ENCODE measurements at places on chromosomes 7 and 10.

GRCh38 chr7:455110-455928 lies 64.3 kb downstream of the PDGFA start:
- DNase-seq, result no peak

- no peak for DNase-seq
Measured at GRCh38 chr10:16440396-16441133, 3.8 kb downstream of the PTER start.

DNA sequence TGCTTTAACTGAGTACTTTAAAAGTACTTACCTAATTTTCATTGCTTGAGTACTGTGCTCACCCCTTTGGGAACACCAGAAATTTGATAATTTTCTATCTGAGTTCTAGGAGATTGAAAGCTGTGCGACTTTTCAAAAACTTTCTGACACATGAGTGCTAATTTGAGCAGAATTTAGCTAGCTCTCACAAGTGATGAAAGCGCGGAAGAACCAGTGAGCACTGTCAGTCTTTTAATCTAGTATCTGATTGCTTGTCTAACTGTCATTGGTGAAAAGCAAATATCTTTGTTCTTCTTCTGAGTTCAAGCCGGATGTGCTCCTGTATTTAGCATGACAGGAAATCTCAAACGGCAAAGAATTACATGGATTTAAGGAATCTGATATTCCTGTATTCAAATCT lies 899.4 kb downstream of the CNTNAP2 start:
- DNase-seq, result no peak

- DNase-seq, result no peak
Measured at GRCh38 chr10:86690231-86690630, 21.9 kb downstream of the LDB3 start.

- DNase-seq, result peak; percentile 35
Measured at GRCh38 chr10:132540456-132540855, 2.9 kb downstream of the INPP5A start.

GRCh38 chr7:46542076-46542475 lies 621.0 kb upstream of the IGFBP3 start:
- DNase-seq, result no peak

- DNase-seq, result no peak
Measured at GRCh38 chr7:137753948-137754851, 92.6 kb downstream of the DGKI start.

- no peak for DNase-seq
Measured at GRCh38 chr10:96610817-96611216, 24.0 kb upstream of the TM9SF3 start.

DNA sequence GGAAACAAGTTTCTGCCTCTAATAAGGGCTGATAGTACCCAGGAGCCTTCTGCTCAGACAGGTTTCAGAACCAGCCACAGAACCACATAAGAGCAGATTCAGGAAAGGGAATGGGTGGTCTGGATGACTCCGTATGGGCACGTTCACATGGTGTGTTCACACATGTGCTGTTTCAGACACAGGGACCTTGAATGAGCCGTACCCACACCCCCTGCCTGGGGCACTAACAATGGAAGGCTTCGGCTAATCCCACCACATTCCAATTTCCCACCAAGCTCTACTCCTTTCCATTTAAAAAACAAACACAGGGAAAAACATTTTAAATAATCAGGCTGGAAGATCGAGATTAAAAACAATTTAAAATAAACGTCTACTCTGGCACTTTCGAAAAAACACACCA lies 217.3 kb downstream of the GRID1 start:
- DNase-seq, result no peak

GRCh38 chr7:156560075-156560474 lies 80.5 kb upstream of the RNF32 start:
- no peak for DNase-seq

DNA sequence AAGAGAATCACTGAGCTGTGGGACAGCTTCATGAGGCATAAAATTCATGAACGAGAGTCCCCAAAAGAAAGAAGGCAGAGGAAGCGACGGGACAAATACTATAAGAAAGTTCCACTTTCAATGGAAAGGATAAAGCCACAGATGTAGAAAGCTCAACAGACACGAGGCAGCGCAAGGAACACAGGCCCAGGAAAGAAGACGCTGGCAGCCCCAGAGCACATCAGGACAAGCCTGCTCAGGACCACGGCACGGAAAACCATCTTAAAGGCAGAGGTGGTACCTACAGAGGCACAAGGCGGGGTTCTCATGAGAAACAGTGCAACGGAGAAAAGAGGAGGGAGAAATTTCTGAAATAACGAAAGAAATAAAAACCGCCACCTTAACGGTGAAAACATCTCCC lies 273.4 kb downstream of the MAD1L1 start:
- DNase-seq, result no peak

DNA sequence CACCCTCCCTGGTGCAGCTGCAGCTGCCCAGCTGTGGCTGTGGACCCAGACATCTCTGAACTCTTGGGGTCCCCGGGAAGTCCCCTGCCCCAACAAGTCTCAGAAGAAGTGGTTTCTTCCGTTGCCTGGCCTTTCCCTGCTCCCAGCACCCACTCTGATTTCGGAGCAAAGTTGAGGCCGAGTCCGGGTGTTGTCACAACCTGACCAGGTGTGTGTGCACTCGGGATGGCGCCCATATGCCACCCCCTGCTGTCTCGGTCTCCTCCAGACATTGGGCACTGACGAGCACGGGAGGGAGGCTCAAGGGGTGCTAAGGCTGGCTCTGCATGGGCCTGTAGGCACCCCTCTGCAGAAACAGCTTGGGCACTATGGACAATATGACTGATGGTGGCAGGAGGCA lies 1055.3 kb downstream of the REEP3 start:
- no peak for DNase-seq

DNA sequence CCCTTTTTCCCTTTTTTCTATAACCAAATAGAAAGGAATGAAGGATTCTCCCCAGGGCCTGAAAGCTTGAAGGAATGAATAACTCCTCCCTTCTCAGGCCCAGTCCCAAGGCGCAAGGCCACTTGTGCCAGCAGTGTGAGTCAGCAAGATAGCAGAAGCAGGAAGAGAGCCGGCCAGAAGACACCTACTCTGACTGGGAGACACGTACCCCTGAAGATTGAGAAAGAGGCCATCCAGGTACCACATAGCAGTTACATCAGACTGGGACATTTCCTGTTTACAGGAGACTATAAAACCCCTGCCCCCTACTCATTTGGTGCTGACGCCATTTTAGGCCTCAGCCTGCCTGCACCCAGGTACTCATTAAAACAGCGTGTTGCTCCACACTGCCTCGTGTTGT lies 65.5 kb downstream of the LRRC17 start:
- peak; percentile 18 for DNase-seq

DNA sequence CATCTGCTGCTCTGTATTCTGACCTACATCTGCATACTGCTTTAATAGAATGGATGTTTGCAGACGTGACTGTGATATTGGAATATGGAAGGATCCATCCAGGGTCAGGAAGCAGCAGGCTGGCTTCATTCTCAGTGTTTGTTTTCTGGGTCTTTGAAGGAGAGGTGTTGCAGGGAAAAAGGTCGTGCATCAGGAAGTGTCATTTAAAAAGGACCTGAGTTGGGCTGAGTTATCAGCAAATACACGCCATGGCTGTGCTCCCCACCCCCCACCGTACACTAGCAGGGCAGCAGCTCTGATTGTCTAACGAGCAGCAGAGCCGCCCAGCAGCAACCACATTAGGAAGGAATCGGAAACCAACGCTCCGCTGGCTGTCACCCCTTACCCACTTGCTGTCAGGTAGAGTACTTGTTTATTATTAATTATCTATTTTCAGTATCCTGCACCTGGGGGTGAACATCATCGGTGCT lies 63.1 kb upstream of the STEAP1B start:
- no peak for DNase-seq

DNA sequence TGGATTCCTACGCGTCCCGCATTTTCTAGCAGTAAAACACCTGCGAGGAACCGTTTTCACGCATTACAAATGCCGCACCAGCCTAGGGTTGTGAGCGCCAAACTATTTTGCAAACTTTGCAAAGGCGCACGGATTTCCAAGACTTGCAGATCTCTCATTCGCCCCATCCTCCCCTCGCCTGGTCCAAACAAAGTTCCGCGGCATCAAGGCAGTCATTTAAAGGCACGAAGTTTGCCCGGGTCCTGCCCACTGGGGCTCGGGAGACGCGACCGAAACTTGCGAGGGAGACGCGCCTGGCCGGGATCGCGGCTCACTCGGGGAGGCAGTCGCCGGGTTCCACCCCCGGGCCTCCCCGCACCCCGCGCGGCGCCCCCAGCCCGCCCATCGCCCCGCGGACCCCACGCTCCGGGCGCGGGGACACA lies 613 bp downstream of the USP6NL start:
- no peak for DNase-seq

- DNase-seq, result no peak
Measured at GRCh38 chr7:143924851-143925250, 10.2 kb upstream of the OR2F2 start.

GRCh38 chr7:51316262-51316665 lies 345 bp downstream of the COBL start:
- no peak for DNase-seq

GRCh38 chr10:70441895-70442309 lies 421 bp upstream of the NODAL start:
- DNase-seq, result no peak

DNA sequence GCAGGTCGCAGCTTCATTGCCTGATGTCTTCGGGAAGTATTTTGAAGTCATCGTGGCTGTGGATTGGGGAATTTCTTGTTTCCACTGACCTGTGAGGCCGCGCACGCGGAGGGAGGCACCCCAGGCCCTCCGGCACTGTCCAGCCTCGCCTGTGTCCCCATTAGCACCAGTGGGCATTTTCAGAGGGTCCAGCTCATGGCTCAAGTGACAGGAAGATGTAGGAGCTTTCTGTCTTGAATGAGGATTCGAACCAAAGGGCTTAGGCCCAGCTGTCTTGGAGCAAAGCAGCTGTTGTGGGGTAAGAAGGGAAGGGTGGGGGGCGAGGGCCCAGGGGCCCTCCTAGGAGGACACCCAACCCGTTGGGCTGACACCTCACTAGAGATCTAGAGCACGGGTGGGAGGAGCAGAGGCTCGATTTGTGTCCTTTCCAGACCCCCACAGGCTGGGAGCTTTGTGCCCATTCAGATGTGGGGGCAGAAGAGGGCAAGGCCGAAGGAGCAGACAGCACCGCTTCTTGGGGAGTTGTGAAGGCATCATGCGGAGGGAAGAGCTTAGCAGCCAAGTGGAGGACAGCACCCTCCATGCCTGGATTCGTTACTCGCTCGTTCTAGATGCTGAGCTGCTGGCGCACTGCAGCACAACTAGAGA lies 914 bp downstream of the ZNF37A start:
- no peak for DNase-seq

DNA sequence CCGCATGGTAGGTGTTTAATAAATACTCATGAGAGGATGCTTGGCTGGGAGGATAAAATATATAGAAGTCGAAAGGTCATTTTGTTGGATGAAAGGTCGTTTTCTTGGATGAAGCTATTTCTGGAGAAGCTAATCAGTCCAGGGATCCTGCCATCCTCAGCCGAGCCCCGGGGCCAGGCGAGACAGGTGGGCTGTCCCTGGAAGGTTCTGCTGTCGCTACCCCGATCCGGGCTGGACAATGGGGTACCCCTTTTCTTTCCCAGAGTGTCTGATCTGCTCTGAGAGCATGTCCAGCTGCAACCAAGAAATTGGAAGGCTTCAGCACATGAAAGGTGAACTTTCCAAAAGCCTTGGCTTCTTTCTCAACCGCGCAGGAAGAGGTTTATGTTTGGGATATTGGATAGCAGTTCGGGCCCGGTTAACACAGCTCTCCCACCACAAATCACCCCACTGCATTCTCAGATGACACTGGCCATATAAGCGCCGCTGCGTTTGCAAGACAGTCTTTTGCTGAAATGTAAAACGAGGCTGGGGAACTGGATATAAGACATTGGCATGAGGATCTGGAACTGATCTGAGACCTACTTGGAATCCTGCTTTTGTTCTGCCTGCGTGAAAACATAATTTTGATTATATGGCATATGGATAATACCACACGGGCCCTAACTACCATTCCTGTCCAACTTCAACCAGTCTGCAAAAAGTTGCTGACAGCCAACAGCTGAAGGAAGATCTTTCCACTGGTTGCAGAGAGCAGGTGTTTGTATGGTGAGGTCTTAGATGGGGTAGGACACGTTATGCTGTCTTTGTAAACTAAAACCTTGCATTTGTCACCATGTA lies 31.2 kb upstream of the MSRB2 start:
- DNase-seq, result no peak

GRCh38 chr7:135251496-135252391 lies 18.1 kb downstream of the STRA8 start:
- no peak for DNase-seq

- DNase-seq, result no peak
Measured at GRCh38 chr10:84237199-84238051, 3.9 kb downstream of the LRIT1 start.

GRCh38 chr7:158102897-158103296 lies 484.7 kb downstream of the PTPRN2 start:
- DNase-seq, result no peak

DNA sequence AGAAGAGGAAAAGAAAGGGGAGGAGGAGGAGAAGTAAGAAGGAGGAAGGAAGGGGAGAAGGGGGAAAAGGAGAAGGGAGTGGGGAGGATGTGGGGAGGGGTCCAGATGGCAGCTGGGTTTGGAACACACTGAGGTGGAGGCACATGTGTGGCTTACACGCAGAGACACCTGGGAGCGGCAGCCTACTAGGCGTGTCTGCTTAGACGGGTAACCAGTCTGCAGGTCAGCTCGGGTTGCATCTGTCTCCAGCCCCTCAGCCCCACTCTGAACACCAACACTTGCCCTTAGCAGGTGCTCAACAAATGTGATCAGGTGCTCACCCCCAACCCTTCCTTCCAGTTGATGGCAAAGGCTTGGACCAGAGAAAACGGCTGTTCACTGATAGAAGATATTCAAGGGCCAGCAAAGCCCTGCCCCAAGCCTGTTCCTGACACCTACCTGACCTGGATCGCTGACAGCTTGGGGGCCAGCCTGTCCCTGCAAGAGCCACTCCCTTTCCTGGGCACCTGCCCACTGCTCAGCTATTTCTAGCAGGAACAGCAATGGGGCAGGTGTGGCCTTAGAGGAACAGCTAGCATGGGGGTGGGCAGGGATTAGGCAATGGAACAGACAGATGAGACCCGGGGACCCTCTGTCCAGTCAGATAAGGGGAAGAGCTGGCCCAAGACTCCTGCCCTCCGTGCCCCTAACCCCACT lies 70.5 kb downstream of the SH3PXD2A start:
- no peak for DNase-seq

- DNase-seq, result no peak
Measured at GRCh38 chr7:114466917-114467316, 52.3 kb downstream of the FOXP2 start.

- no peak for DNase-seq
Measured at GRCh38 chr7:41825927-41826480, 123.1 kb upstream of the INHBA start.

DNA sequence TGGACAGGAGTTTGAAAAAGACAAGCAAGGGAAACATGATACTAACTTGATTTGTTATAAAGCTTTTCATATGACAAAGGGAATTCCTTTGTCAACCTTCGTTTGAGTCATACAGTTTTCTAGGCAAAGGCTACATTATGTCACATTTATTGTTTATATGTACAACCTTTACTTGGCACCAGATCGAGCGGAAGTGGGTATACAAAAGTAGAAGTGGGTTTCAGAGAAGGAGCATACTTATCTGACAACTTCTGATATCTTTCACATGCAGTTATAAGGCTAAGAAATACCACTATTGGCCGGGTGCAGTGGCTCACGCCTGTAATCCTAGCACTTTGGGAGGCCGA lies 11.0 kb downstream of the STMP1 start:
- no peak for DNase-seq

GRCh38 chr10:11856678-11857077 lies 33.5 kb downstream of the PROSER2 start:
- DNase-seq, result no peak

- no peak for DNase-seq
Measured at GRCh38 chr7:38199154-38199553, 21.1 kb downstream of the STARD3NL start.
